Left ventricle myocardium superior (tissue), 1 donor: ENCODE measurements at places on chromosomes 6 and 20.

GRCh38 chr6:42294759-42295158 lies 77.1 kb upstream of the MRPS10 start:
- no peak for DNase-seq

DNA sequence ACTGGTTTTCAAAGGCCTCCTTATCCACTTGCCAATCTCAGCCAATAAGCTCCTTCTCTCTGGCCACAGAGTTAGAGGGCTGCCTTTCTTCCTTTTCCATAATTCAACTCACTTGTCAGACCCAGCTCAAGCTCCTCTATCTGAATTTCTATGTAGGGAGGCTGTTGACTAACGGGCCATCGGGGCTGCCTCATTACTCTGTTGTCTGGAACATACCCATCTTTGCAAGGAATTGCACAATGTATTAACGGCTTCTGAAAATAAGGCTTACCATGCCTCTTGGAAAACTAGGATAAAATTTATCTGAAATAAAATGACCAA lies 28.5 kb upstream of the KIF6 start:
- peak; percentile 32 for DNase-seq

- peak; percentile 76 for DNase-seq
Measured at GRCh38 chr6:164039954-164040375, 625.4 kb downstream of the QKI start.

- no peak for DNase-seq
Measured at GRCh38 chr6:110491299-110491643, 14.9 kb upstream of the SLC22A16 start.

DNA sequence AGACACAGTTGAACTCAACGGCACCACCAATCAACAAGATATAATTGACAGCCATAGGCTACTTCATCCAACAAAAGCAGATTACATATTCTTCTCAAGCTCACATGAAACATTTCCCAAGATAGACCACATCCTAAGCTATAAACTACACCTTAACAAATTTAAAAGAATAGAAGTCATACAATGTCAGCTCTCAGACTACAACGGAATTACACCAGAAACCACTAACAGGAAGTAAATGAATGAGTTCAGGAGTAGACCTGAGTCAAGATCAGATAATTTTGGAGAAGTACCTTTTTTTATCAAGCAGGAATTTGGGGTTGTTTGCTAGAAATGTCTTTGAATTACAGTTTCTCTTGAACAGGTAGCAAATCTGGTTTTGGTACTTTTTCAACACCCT lies 237.8 kb downstream of the TBX18 start:
- no peak for DNase-seq
